ENCODE measurements at places on chromosomes 11 and 22. TPM values are rescaled to one million over a fixed set of nuclear protein-coding genes. Genes with fewer than 3 reads are reported as not detected.

DNA sequence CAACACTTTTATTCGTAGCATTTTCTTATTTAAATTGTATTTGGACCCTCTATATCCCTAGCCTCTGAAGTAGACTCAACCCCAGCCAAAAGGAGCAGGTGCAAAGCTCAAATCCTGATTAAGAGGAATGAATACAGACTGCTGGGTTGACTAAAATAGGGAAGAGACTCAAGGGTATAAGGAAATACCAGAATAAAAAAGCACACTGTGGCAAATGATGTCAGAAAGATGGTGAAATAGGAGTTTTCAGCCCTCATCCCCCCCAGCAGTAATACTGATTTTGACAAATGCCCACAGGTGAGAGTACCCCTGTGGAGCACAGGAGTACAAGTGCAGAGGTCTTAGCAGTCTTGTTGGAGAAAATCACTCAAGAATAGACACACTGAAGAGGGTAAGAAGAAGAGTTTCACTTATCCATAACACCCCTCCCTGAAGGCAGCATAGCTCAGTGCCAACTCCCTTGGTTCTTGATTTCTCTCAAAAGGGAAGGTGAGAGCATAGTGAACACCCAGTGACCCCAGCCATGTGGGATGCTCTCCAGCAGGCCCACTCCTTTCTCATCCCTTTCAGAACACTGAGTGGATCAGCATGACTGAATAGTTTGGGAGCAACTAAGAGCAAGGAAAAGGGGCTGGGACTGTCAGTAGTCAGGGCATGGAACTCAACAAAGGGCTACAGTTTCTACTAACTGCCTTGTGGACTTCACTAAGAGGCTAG lies 71.7 kb downstream of the TBC1D22A start:
- no peak for DNase-seq

DNA sequence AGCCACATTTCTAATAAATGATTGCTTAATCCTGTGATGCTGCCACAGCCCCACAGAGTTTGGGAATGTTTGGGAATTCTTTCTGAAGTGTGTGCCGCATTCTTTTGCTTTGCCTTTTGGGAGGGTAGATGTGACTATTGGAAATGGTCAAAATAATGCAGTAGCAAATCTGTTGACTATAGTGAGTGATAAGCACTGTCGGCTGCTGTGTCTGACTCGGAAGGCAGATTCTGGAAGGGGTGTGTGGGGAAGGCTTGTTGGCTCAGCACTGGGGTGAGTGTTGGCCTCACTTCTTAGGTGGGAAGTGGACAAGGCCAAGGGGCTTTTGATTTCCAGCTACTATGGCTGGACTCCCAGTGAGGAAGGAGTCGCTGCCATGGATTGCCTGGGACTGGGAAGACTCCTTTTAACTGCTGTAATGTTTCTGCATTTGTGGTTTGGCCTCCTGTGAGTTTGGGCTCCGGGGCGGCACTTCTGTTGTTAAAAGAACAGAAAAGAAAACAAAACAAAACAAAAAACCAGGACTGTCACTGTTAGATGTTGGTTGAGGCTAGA lies 20.1 kb downstream of the ZBTB16 start:
- no peak for DNase-seq

DNA sequence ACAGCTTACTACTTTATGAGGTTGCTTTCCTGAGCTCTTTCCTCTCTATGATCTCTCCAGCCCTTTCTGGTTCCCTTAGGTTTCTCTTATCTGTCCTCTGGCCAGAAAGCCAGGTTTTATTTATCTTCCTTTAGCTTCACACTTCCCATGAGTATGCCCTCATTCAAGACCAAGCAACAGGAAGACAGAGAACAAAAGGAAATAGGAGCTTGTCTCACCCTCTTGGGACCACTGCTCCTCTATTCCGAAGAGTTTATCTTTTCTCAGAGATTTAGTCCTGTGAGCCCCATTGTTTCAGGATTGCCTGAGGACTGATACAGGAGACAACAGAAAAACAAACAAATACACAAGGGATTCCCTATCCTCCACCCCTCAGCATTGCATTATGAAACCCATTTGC lies 62.4 kb upstream of the CCDC179 start:
- DNase-seq: no peak

The MYOD1 gene
- not detected for total RNA-seq

DNA sequence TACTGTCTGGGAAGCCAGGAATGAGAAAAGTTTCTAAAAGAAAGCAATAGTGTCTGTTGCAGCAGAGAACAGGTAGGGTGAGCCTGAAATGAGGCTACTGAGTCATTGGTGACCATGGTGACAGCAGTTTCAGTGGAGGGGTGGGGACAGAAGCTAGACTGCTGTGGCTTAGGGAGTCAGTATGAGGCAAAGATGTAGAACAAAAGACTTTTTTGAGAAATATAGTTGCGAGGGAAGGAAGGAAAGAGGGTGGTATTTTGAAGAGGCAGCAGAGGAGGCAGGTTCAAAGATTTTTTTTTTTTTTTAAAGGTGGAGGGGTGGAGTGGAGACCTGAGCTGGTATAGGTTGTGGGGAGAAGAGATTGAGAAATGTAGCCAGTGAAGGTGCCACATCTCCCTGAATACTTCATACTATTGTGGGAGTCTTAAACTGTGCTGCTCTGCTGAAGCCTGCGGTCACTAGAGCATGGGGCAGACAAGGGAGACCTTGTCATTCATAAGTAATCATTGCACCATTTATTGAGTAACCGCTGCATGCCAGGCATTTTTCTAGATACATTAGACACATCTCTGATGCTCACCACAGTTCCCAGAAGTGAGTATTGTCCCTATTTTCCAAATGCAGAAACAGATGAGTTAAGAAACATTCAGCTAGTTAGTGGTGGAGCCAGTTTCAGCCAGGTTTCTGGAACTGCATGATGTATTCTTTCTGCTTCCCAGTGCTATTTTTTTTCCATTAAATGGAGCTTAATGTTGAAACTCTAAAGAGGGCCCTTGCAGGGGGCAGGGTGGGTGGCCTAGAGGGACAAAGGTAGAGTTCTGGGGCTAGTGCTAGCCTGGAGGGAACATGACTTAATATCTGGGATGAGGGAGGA lies 49.9 kb downstream of the STIM1 start:
- peak; percentile 57 for DNase-seq

The KRTAP5-10 gene
- not detected for total RNA-seq

GRCh38 chr11:120182372-120182771 lies 28.5 kb upstream of the OAF start:
- no peak for DNase-seq

GRCh38 chr11:22192289-22192641 lies 620 bp upstream of the ANO5 start:
- peak; percentile 9 for DNase-seq

GRCh38 chr22:31866918-31867317 lies 77.4 kb upstream of the YWHAH start:
- no peak for DNase-seq

Measured in thyroid gland (tissue), 4 donors.